ENCODE measurements at places on chromosomes 2 and 18.

GRCh38 chr2:39948016-39948719, 169.1 kb upstream of the THUMPD2 start:
- H3K36me3 ChIP-seq: no peaks in the 10 kb centered on the region
- H3K27ac ChIP-seq: no peak overlapping the region

- H3K27ac ChIP-seq: no peak overlapping the region
- H3K4me1 ChIP-seq: peaks cover 18% of the 10 kb centered on the region
- no peak overlapping the region for H3K4me3 ChIP-seq
- peaks cover 14% of the 10 kb centered on the region for H3K36me3 ChIP-seq
- DNase-seq: no peak
Measured at GRCh38 chr2:239244625-239245024, 156.2 kb downstream of the HDAC4 start.

DNA sequence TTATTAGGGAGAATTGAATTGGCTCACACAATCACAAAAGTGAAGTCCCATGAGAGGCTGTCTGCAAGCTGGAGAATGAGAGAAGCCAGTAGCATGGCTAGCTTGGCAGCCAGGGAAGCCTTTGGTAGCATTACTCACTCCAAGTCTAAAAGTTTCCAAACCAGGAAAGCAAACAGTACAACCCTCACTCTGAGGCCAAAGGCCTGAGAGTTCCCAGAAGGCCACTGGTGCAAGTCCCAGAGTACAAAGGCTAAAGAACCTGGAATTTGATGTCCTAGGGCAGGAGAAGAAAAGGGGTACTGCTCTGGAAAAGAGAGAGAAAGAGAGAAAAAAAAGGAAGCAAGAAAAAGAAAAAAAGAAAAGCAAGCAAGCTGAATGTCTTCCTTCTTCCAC, 318.2 kb downstream of the RND3 start:
- H3K4me1 ChIP-seq: no peaks in the 10 kb centered on the region
- H3K27me3 ChIP-seq: no peaks in the 10 kb centered on the region
- DNase-seq: no peak
- no peak overlapping the region for H3K27ac ChIP-seq
- H3K36me3 ChIP-seq: no peaks in the 10 kb centered on the region

GRCh38 chr2:151668737-151669136, 65.5 kb downstream of the NEB start:
- H3K4me3 ChIP-seq: no peak overlapping the region
- no peak for DNase-seq
- H3K36me3 ChIP-seq: no peaks in the 10 kb centered on the region
- H3K27me3 ChIP-seq: no peaks in the 10 kb centered on the region
- no peak overlapping the region for H3K27ac ChIP-seq
- peaks cover 7% of the 10 kb centered on the region for H3K4me1 ChIP-seq

- peaks cover 38% of the 10 kb centered on the region for H3K4me1 ChIP-seq
- peaks cover 1% of the 10 kb centered on the region for H3K36me3 ChIP-seq
- peak overlapping the region; percentile 100 for H3K4me3 ChIP-seq
- no peak for DNase-seq
- peak overlapping the region; percentile 65 for H3K27ac ChIP-seq
Measured at GRCh38 chr2:53969285-53969967, 1.4 kb downstream of the PSME4 start.

GRCh38 chr2:96924775-96925747, 55.2 kb upstream of the SEMA4C start:
- peaks cover 7% of the 10 kb centered on the region for H3K27me3 ChIP-seq
- H3K4me1 ChIP-seq: peaks cover 5% of the 10 kb centered on the region
- no peaks in the 10 kb centered on the region for H3K36me3 ChIP-seq
- H3K4me3 ChIP-seq: peak overlapping the region; percentile 33
- DNase-seq: peak; percentile 32
- H3K27ac ChIP-seq: peak overlapping the region; percentile 79

- no peaks in the 10 kb centered on the region for H3K4me1 ChIP-seq
- no peak overlapping the region for H3K4me3 ChIP-seq
- DNase-seq: no peak
- no peak overlapping the region for H3K27ac ChIP-seq
Measured at GRCh38 chr2:199356412-199356811, 101.3 kb downstream of the SATB2 start.

GRCh38 chr2:63052411-63053080, 1.9 kb downstream of the OTX1 start:
- H3K4me3 ChIP-seq: no peak overlapping the region
- H3K27me3 ChIP-seq: peaks cover 28% of the 10 kb centered on the region
- H3K36me3 ChIP-seq: no peaks in the 10 kb centered on the region
- no peak for DNase-seq
- no peak overlapping the region for H3K27ac ChIP-seq

- no peak overlapping the region for H3K4me3 ChIP-seq
- no peaks in the 10 kb centered on the region for H3K4me1 ChIP-seq
- no peak overlapping the region for H3K27ac ChIP-seq
Measured at GRCh38 chr2:236831698-236832097, 254.0 kb upstream of the COPS8 start.

All from T-cell (primary cell).